Tibial nerve (tissue), 4 donors: ENCODE measurements at places on chromosomes 12 and 14. TPM values are rescaled to one million over a fixed set of nuclear protein-coding genes. Genes with fewer than 3 reads are reported as not detected.

DNA sequence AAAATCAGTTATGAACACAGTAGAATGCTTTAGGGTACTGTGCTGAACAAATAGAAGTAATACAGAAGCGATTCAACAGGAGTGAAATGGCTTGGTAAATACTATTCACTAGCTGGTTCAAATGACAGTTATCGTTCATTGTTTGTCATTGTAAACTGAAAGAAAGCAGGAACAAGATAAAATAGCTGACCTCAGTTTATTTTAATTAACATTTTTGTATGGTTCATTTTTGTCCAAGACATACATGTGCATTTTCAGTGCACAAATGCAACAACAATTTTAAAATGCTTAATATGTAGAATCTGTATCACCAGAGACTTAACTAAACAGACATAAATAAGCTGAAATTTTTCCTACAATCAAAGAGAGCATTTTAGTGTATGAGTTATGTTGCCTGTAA, 49.9 kb downstream of the ALX1 start:
- no peak for DNase-seq

- DNase-seq = peak; percentile 21
Measured at GRCh38 chr12:51028126-51028812, 2.1 kb upstream of the SLC11A2 start.

GRCh38 chr12:1473418-1473817, 121.0 kb downstream of the FBXL14 start:
- no peak for DNase-seq

DNA sequence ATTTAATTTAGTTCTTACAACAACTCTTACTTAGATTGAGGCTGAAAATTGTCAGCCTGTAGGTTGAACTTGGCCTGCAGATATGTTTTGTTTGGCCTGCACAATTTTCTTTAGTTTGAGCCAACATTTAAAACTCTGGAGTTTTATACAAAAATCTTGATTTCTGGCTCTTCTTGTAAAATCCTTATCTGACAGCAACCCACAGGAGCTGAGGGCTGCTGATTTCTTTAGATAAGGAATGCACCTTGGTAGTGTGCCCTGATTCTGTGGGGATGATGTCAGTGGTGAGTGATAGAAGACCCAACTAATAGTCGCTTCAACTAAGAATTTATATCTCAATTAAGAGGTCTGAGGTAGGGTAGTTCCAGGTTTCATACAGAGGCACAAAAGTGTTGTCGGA, 49.5 kb downstream of the SOCS2 start:
- no peak for DNase-seq

DNA sequence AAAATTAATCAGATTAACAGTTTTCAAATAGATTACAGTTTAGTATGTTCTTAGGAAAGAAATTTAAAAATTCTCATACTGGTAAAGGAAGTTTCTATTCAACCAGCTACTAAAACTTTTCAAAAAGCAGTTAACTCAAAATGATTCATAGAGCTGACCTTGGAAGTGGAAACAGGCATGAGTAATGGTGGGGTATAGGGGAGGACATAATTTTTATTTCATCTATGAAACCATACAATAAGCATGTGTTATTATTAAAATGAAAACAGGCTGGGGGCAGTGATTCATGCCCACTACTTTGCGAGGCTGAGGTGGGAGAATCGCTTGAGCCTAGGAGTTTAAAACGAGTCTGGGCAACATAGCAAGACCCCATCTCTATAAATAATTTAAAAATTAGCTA, 73.0 kb downstream of the DNAI7 start:
- DNase-seq = no peak

RPL10L gene
- total RNA-seq = not detected

GRCh38 chr12:20220339-20220738, 148.0 kb upstream of the PDE3A start:
- DNase-seq = no peak

TMEM132D gene
- total RNA-seq = under 0.01 TPM

PPP4R4 gene
- total RNA-seq = 4.6 TPM

- DNase-seq = peak; percentile 44
Measured at GRCh38 chr14:104749111-104749649, 3.8 kb upstream of the SIVA1 start.

- no peak for DNase-seq
Measured at GRCh38 chr12:21771311-21771710, 3.2 kb downstream of the KCNJ8 start.

DNA sequence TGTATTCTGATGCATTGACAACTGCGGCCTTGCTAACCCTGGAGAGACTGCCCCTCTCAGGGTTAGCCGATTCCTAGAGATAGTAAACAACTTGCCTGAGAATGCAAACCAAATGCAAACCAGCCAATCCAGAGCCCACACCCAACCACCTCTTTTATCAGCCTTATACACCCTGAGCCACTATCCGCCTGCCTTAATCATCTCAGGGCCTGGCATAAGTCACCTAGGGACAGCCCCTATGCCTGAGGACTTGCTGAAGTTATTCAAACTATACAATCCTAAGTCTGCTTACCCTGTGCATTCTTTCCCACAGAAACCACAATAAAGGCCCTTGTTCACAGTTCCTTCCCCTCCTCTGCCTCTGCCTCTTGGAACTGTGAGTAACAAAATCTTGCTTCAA, 177.2 kb downstream of the KCNA5 start:
- no peak for DNase-seq

DNA sequence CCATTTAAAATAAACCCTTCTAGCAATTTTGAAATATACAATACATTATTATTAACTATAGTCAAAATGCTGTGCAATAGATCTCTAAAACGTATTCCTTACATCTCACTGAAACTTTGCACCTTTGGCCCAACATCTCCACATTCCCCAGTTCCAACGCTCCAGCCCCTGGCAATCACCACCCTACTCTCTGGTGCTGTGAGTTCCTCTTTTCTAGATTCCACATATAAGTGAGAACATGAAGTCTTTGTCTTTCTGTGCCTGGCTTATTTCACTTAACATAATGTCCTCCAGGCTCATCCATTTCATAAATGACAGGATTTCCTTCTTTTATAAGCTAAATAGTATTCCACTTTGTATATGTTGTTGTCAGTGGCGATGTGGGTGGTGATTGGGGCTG, 194.7 kb upstream of the RTL1 start:
- DNase-seq = no peak
